ENCODE measurements at places on chromosomes 5 and 9. TPM values are rescaled to one million over a fixed set of nuclear protein-coding genes. Genes with fewer than 3 reads are reported as not detected.

EIF4E1B gene
- total RNA-seq: not detected

TSLP gene
- not detected for total RNA-seq

SPINK1 gene
- total RNA-seq: 1,916 TPM

MIGA2 gene
- 34.8 TPM for total RNA-seq

HAVCR1 gene
- 135 TPM for total RNA-seq

PTGDS gene
- not detected for total RNA-seq

GARIN3 gene
- not detected for total RNA-seq

DAB2 gene
- 133 TPM for total RNA-seq

PKD2L2 gene
- total RNA-seq: not detected

ARL15 gene
- total RNA-seq: 122 TPM

C9orf153 gene
- total RNA-seq: not detected

TRAF1 gene
- 1.3 TPM for total RNA-seq

PCDHB5 gene
- not detected for total RNA-seq

PIP5K1B gene
- total RNA-seq: 10.3 TPM

CDH6 gene
- 16.0 TPM for total RNA-seq

LHFPL2 gene
- 49.7 TPM for total RNA-seq

REEP2 gene
- total RNA-seq: 4.5 TPM

EFNA5 gene
- total RNA-seq: 1.6 TPM

TMEFF1 gene
- 4.2 TPM for total RNA-seq

SPATA31D4 gene
- not detected for total RNA-seq

SHOC1 gene
- total RNA-seq: not detected

HACD4 gene
- not detected for total RNA-seq

GABRA1 gene
- total RNA-seq: not detected

AK8 gene
- 1.0 TPM for total RNA-seq

SLC1A3 gene
- 195 TPM for total RNA-seq

PCSK5 gene
- 13.0 TPM for total RNA-seq

IL7R gene
- total RNA-seq: not detected
